ENCODE measurements at places on chromosomes 1 and 21.

DNA sequence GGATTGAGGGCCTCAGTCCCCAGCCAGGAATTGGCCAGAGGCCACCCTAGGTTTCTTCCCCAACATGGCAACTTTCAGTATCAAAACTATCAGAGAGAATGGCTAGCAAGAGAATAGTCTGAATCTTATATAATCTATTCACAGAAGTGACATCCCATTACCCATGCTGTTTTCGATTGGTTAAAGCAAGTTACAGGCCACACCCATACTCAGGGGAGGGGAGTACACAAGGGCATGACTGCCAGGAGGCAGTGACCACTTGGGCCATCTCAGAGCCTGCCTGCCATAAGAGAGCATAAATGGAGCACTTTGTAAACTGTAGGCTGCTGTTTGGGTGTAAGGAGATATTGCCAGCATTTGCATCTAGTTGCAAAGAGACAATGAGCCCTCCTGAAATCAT is 65.4 kb downstream of the FAM163A start:
- DNase-seq: no peak

- no peak for DNase-seq
These were observed 29.8 kb upstream of the PLA2G2A start for GRCh38 chr1:20009212-20009611.

DNA sequence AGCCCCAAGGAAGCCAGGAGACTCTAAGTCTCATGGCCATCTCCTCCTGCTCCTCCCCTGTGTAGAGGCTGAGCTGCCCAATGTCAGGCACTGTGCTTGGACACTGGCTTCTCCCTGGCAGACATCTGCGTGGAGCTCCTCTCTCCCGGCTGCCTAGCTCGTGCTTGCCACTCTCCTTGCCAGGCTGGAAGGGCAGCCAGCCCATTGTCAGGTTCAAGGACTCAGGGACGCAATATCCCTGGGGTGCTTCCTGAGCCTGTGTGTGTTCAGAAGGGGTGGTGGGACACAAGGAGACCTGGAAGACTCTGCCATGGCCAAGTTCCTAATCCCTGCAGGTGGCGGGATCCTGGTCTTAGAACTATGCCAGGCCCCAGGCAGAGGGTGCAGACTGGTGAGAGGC is 65.4 kb upstream of the PARP1 start:
- DNase-seq: no peak

DNA sequence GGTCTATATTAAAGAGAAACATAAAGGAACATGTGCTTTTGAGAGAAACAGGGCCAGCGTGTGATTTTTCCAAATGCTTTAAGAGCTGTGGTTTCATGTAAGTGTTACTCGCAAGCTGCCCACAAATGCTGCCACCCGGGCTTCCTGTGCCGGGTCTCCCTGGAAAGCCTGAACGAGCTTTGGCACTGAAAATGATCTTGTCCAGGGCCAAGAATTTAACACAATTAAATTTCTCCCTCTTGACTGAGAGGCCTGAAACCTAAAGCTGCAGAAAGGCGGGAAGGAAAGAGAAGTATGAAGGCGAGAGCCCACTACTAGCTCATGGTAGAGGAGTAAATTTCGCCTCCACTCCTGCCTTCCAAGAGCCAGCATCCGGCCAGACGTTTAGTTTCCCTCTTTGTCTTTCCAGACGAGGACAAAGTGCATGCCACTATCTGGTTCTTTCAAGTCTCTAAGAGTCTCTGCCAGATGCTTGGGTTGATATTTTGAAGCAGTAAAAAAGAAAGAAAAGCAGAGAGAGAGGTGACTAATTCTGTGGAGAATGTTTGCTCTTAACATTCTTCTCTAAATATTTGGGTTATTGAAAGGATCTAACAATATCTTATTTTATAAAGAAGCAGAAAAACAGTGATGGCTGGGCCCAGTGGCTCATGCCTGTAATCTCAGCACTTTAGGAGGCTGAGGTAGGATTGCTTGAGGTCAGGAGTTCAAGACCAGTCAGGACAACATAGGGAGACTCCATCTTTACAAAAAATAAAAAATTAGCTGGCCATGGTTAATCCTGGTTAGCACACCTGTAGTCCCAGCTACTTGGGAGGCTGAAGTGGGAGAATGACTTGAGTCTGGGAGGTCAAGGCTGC is 100.0 kb upstream of the HNRNPU start:
- no peak for DNase-seq

GRCh38 chr1:150615346-150616201 is 13.8 kb downstream of the ENSA start:
- no peak for DNase-seq

DNA sequence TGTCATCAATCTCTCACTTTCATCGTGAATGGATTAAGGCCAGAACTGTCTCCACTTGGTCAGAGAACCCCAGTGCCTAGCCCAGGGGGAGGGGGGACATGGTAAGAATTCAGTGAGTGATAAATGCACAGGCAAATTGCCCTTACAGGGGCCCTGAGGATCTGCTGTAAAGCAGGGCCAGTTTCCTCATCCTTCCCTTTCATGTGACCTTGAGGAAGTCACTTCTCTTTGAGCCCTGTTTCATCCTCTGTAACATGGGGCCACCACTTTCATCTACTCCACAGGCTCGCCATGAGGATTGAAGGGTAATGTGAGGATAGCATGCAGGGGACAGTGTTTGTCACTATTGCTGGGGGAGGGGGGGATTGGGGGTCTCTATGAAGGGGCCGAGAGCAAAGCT is 28.1 kb upstream of the C1QA start:
- DNase-seq: no peak

DNA sequence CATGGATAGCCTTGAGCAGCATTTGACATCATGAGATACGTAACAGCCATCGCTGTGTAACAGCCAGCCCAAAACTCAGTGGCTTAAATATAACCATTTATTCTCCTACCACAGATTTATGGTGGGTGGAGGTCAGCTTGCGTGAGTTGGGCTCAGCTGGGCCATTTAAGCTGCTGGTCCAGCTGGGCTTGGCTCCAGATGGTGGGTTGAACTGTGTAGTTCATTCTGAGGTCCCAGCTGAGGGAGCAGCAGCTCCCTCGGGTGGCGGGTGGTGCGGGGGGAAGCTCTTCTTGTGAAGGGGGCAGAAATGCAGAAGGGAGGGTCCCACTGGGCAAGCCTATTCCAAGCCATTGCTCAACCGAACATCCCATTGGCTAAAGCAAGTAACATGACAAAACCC is 75.9 kb downstream of the IGSF21 start:
- DNase-seq: no peak

GRCh38 chr1:204350312-204350711 is 9.4 kb downstream of the PLEKHA6 start:
- DNase-seq: no peak

GRCh38 chr1:235253219-235253962 is 74.6 kb downstream of the ARID4B start:
- no peak for DNase-seq

DNA sequence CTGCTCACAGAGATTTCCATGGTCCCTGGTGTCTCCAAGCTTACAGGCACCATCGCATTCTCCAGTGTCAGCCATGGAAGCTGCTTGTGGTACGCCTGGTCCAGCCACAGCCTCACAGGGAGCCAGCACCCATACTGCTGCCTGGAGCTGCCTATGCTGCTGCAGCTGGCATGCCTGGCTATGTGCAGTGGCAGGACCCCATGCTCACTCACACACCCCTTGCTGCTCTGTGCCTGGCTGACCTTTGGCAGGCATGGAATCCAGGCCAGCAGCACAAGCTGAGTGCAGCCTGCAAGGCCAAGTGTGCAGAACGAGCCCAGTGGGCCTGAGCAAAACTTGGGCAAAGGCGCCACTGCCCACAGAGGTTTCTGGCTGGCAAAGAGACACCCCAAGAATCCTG is 26.4 kb upstream of the DENND1B start:
- DNase-seq: no peak

DNA sequence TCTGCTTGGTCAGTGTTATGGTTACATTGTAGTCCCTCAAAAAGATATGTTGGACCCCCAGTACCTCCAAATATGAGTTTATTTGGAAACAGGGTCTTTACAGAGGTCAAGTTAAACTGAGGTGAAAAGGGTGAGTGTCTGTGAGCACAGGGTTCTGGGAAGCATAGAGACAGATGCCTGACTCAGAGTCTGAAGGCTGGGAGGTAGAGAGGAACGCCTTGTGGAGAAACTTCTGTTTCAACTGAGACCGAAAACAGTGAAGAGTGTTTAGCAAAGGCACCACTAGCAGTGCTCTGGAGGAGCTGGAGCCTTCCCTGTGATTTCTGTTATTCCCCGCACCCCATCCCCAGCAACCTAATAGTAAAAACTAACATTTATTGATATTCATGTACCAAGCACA is 65.2 kb upstream of the LRRC8D start:
- no peak for DNase-seq

DNA sequence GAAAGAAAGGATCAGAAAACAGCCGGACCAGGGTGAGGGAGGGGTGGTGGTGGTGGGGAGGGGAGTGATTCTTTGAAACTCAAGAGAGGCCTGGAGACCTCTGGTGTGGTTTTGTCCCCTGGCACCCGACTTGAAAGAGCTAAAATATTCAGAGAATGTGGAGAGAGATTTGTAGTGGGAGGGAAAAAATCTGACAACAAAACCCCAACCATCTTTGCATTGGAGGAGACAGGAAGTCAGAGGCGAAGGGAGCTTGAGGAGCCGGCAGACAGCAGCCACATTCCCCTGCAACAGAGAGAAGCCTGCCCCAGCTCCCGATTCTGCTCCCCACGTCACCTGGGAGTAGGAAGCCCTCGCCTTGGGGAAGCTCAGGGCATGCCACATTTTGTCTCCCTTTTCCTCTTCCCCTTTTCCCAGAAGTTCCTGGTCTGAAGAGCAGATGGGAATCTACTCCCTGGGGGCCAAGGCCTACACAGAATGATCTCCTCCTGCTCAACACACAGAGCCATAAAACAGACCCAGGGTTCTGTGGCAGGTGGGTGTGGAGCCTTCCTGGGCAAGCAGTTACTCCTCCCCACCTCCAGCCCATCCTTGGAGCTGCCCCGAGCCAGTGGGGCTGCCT is 84.9 kb downstream of the ITPKB start:
- DNase-seq: no peak

DNA sequence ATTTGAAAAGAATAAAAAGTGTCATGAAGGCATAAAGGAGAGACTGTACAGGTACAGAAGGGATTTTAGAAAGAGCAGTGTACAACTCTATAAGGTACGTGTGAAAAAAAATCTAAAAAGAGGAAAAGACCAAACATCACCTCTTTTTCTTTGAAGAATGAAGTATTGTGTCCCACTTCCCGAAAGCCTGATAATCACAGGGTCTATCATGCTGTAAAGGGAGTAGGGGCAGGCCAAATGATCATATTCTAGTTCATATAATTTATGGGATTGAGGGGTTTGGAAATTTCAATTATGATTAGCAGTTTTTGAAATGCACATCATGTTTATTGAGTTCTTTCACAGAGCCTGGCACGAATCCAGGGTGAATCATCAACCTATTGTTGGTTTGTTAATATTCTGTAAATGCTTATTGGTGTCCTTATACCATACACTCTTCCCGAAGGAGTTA is 910 bp upstream of the RERE start:
- DNase-seq: no peak

DNA sequence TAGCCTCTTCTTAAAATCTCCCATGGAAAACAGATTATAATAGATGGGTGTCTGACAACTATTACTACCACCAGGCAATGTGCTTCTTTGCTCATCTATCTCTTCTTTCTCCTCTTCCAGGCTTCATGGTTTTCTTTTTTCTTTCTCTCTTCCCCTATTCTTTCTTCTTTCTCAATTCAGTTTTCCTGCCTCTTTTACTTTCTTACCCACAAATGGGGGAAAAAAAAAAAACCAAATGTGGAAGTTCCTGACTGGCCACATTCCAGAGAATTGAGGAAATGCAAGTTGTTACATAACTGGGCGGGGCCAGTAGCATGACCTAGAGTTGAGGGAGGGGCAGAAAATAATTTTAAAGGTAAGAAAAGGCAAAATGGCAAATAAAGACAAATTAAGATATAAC is 10.9 kb upstream of the SMG7 start:
- no peak for DNase-seq

DNA sequence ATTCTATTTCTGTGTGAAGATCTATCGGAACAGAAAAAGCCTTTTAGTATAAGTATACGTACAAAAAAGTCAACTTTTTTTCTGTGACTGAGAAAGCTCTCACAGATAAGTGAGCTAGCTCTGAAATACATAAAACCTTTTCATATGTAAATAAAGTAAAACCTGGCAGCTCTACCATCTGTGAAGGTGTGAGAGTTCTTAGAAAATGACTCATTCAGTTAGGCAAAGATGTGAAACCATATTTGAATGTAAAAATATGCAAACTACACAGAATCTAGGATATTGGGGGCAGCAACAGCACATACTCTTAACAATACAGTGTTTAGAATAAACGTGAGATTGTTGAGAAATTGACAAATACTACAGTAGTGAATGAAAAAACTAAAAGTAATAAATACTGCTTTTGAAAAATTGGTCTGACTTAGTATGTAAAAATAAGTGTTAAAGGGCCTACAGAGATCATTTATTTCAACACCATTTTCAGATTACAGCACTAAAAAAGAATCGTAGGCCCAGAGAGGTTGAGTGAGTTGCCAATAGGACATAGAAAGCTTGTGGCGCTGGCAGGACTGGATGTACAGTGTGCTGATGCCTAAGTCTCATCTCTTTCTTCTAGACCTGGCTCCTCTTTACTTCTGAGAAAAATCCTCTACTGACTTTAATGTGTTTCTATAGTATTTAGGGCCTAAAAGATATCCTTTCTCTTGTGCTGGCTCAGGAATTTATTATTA is 19.8 kb downstream of the ATP6V1G3 start:
- DNase-seq: no peak

GRCh38 chr1:79131626-79132025 is 125.1 kb upstream of the ADGRL4 start:
- no peak for DNase-seq

GRCh38 chr1:160131803-160132565 is 16.4 kb downstream of the ATP1A2 start:
- DNase-seq: no peak

DNA sequence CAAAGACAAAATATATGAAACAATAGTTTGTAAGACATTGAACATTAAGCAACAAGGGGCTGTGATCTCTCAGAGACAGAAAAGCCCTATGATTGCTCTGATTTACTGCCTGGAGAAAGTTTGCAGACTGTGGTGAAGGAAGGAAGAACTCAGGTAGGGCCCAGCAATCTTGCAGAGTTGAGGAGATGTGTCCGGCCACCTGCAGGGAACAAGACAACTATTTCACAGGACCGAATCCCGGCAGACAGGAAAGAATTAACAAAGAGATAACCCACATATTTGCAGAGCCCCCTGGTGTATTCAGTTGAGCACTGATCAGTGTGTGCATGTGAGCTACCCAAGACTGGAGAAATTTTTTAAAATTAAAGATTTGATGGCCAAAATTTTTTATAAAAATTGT is 58.3 kb upstream of the FMN2 start:
- DNase-seq: no peak

GRCh38 chr21:39118604-39119215 is 64.5 kb downstream of the PSMG1 start:
- DNase-seq: no peak

GRCh38 chr1:61424382-61424781 is 300.6 kb downstream of the TM2D1 start:
- no peak for DNase-seq

Measured in stimulated activated CD8-positive, alpha-beta memory T cell treated with anti-CD3 and anti-CD28 coated beads, Interleukin-7, amount 100 ng/mL, for 1 hour (primary cell).